Left kidney (tissue), 8 donors: ENCODE measurements at places on chromosomes 1 and 21.

DNA sequence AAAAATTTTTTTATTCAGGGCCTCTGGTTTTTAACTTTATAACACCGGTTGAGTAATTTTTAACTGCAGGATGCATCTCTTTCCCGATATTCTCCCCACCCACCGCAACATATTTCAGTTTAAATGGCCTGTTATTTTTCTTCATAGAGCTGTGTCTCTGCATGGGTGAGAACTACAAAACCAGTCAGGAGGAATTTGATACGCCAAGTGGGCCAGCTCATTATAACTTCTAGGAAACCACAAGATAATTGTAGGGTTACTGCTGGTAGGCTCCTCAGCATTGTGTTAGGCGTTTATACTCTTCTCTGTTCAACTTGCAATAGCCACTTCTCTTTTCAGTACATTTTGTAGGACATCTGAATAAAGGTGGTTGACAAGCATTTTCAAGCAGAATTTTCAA is 169.7 kb downstream of the PBX1 start:
- no peak for DNase-seq

- no peak for DNase-seq
These were observed 59.9 kb downstream of the TOR3A start for GRCh38 chr1:179141592-179142251.

- DNase-seq: no peak
These were observed 15.7 kb upstream of the ANGPTL1 start for GRCh38 chr1:178886551-178886950.

- DNase-seq: no peak
These were observed 24.8 kb upstream of the TCEA3 start for GRCh38 chr1:23449306-23449705.

GRCh38 chr1:243554686-243555085 is 295.4 kb downstream of the AKT3 start:
- no peak for DNase-seq

- DNase-seq: no peak
These were observed 200.6 kb downstream of the SMYD3 start for GRCh38 chr1:246306415-246307037.

- DNase-seq: peak; percentile 14
These were observed 29.8 kb upstream of the CFAP298 start for GRCh38 chr21:32641710-32642698.

DNA sequence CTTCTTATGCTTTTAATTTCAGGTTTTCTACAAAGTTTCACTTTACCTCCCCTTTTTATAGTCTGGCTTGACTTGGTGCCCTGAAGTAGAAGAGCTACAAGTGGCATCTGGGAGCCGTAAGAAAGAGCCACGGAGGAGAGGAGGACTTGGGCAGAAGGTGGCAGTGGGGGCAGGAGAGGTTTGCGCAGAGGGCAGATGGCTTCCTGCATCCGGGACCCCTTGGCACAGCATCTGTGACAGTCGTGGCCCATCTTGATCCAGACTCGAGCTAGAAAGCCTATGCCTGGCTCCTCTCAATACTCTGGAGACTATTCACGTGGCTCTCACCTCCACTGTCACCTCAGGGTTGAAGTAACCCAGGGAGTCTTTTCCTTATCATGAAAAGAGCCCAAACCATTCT is 169.1 kb downstream of the DYRK1A start:
- DNase-seq: no peak

DNA sequence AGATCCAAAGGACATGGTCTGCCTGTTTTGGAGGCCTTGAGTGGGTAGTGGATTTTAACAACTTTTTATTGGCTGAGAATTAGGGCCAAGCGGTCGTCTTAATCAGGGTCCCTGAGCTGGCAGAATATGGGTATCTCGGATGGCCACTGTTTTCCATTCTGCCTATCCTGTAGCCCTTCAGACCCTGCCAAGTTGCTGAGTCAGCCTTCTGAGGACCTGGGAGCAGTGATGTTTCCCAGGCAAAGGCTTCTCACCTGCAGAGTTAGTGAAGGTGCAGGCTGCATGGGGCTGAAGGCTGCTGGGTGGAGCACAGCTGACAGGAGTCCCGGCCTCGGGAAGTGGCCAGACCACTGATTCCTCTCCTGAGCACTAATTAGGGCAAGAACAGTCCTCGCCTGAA is 11.4 kb downstream of the RASSF5 start:
- DNase-seq: no peak

- no peak for DNase-seq
These were observed 48.7 kb upstream of the DMRTA2 start for GRCh38 chr1:50471967-50472366.

DNA sequence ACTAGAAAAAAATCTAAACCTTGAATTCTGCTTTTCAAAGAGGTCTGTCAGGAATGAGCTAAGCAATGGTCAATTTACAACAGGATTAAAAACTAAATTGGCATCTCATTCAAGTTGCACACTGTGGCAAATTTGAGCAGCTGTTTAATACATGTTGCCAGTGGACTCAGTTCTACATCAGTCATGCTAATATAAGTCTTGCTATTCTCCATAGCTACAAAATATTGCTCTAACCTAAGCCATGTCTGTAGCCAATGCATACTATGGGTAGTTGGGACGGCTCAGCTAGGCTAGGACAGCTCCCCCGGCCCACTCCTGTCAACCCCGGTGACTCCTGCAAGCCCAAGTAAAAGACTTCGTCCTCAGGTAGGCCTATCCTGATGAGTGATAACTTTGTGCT is 10.9 kb upstream of the VAV3 start:
- DNase-seq: no peak

- no peak for DNase-seq
These were observed 5.6 kb downstream of the TMEM51 start for GRCh38 chr1:15159166-15159555.

DNA sequence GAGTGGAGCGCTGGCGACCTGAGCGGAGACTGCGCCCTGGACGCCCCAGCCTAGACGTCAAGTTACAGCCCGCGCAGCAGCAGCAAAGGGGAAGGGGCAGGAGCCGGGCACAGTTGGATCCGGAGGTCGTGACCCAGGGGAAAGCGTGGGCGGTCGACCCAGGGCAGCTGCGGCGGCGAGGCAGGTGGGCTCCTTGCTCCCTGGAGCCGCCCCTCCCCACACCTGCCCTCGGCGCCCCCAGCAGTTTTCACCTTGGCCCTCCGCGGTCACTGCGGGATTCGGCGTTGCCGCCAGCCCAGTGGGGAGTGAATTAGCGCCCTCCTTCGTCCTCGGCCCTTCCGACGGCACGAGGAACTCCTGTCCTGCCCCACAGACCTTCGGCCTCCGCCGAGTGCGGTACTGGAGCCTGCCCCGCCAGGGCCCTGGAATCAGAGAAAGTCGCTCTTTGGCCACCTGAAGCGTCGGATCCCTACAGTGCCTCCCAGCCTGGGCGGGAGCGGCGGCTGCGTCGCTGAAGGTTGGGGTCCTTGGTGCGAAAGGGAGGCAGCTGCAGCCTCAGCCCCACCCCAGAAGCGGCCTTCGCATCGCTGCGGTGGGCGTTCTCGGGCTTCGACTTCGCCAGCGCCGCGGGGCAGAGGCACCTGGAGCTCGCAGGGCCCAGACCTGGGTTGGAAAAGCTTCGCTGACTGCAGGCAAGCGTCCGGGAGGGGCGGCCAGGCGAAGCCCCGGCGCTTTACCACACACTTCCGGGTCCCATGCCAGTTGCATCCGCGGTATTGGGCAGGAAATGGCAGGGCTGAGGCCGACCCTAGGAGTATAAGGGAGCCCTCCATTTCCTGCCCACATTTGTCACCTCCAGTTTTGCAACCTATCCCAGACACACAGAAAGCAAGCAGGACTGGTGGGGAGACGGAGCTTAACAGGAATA is 4.2 kb downstream of the TFAP2E start:
- DNase-seq: no peak

DNA sequence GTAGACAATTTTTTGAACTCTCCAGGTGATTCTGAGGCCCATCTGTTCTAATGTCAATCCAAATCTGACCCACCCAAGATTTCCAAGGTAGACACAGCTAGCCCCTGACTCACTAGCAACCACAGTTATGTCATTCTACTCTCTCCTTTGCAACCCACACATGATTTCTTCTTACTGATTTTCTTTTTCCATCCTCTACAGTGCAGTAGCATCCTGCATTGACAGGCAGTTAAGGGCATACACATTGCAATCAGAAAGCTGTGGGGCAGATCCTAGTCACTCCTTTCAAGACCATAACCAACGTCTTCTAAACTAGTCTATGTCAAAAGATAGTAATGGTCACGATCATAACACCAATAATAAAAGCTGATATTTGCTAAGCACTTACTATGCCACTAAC is 54.2 kb downstream of the JAK1 start:
- no peak for DNase-seq

DNA sequence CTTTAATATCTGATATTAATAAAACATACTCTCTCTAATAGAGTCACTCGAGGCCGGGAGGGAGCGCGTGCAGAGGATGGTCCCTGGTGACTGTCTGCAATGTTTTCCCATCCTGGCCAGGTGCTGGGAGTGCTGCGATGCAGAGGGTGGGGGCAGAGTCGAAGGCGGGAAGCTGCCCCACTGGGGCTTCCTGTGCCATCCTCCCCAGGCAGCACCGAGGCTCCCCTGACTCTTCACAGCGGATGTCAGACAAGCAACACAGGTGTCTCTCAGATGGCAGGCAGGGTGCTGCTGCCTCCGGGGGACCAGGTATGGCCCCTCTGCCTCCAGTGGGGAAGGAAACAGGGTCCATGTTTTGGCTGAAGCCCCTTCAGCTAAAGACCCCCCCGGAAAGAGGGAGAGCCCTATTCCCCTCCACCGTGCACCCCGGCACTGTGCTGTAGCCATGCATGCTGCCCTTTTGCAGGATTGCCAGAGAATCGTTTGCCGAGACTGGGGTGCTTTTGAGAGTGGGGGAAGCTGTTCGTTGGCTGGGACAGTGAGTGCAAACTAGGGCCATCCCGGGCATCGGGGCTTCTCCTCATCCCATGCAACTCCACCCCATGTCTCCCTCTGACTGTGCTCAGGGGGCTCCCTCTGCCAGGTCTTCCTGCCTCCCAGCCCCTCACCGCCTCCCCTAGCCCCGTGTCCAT is 32.1 kb upstream of the TTC34 start:
- DNase-seq: no peak

- DNase-seq: no peak
These were observed 228.3 kb downstream of the ST6GALNAC3 start for GRCh38 chr1:76302711-76303339.

- no peak for DNase-seq
These were observed 25.2 kb upstream of the DYRK1A start for GRCh38 chr21:37341254-37341960.

DNA sequence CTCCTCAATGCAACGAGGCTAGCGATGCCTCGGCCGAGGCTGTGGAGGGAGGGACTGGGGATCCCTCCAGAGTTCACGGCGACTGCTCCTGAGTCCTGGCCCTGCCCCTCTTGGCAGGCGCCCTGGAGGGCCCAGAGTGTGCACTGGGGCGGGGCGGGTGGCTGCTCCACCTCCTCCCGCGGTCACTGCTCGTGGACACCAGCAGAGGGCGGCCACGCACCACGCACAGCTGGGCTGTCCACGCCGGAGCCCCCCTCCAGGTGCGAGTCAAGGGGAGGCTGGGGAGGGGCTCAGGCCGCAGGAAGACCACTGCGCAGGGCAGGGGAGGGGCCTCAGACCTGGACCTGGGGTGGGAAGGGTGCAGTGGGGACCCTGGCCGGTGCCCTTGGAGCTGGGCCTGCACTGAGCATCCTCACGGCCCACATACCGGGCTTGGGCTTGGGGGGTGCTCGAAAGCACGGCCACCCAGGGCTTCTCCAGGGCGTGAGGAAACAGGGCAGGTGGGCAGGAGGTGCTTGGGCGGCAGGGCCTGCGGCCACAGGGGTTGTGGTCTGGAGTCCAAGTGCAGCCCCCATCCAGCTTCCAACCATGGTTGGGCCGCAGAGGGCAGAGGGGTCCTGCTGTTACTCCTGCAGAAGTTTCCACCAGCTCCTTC is 20.6 kb upstream of the TTC34 start:
- peak; percentile 31 for DNase-seq

GRCh38 chr1:206921772-206922265 is at the start of gene FCMR:
Gene FCMR, minus strand, starts transcription at chr1:206921941. Its CDS starts 87 bp downstream, at chr1:206921854.
- no peak for DNase-seq

DNA sequence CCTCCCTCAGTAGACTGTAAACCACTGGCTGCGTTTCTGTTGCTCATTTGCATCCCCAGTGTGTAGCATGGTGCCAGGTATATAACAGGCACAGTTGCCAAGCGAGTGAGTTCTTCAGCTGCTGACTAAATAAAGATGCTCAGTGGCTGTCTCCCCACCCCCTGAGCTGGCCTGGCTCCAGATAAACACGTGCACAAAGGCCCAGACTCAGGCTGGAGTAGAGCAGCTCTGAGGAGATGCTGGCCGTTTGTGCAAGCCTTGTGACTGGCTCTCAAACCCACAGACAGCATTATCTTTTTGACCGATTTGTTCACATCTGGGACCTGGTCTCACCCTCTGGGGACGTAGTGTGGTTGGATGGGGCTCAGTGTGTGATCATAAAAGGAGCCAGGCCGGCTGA is 7.1 kb downstream of the CHRNB2 start:
- no peak for DNase-seq
